ENCODE measurements at places on chromosomes 3 and 15.

- DNase-seq, result no peak
These were observed 51.9 kb upstream of the PFN2 start for GRCh38 chr3:150022381-150023238.

GRCh38 chr15:93823971-93824913, 407.1 kb upstream of the MCTP2 start:
- DNase-seq, result no peak

- peak; percentile 30 for DNase-seq
These were observed 67.1 kb downstream of the ATP8B4 start for GRCh38 chr15:50051811-50052419.

DNA sequence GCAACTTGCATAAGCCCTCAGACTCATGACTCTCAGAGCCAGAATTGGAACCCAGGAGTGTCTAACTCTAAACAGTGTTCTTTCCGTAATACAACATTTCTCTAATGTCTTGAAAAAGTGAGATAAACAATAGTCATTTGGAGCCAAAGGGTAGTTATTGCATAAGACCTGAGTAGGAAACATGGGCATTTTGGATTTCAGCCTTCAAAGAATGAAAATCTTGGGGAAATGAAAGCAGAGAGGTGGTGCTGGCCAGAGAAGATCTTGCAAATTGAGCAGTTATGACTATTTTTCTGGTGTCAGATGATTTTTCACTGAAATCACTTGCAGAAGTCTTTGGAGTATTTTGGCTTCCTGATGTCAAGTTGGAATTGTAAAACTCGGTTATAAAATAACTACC, 379.4 kb downstream of the DIPK2A start:
- DNase-seq, result no peak

GRCh38 chr15:73387507-73388255, 18.9 kb upstream of the HCN4 start:
- DNase-seq, result no peak

GRCh38 chr3:124229836-124230235, 237.9 kb upstream of the ROPN1 start:
- no peak for DNase-seq

DNA sequence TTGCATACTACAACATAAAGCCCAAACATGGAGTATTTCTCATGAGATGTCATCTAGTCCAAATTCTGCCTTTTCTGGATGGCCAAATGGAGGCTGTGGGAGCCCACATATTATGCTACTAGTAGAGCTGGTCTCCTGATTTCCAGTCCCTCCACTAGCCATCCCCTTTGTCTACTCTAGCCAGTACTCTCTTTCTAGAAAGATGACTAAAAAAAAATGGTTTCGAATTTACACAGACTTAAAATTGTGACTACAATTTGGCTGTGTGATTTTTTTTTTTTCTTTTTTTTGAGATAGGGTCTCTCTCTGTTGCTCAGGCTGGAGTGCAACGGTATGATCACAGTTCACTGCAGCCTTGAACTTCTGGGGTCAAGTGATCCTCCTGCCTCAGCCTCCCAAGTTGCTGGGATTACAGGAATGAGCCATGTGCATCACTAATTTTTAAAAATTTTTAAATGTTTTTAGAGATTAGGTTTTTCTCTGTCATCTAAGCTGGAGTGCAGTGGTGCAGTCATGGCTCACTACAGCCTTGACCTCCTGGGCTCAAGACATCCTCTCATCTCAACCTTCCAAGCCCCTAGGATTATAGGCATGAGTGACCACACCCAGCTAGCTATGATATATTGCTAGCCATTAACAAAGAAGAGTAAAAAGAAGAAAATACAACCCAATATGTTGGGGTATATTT, 273.9 kb downstream of the ADAMTSL3 start:
- no peak for DNase-seq

DNA sequence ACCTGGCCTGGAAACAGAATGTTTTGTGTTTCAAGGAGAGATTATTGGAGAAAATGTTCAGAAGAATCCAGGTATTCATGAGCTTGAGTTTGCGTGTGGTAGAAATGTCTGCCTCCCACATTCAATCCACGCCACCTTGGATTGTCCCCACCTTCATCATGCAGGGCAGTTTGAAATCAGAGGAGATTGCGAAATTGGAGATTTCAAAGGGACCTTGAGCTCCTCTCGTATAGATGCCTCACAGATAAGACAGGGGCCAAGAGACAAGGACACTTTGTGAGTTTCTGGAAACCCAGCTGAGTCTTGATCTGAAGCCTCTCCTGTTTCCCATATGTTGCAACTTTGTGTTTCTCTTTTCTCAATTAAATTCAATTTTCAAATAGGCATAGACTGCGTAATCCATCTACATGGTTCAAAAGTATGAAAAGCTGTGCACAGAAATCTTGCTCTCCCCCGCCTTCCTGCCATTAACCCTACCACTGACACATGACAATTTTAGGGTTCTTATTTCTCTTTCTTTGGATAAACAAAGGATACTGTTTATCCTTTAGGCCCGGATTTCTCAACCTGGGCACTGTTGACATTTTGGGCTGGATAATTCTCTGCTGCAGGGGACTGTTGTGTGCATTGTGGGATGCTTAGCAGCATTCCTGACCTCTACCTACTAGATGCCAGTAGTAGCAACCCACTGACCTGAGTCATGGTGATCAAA, 53.8 kb downstream of the CMTM8 start:
- no peak for DNase-seq

GRCh38 chr15:93913310-93913709, 318.1 kb upstream of the MCTP2 start:
- no peak for DNase-seq

DNA sequence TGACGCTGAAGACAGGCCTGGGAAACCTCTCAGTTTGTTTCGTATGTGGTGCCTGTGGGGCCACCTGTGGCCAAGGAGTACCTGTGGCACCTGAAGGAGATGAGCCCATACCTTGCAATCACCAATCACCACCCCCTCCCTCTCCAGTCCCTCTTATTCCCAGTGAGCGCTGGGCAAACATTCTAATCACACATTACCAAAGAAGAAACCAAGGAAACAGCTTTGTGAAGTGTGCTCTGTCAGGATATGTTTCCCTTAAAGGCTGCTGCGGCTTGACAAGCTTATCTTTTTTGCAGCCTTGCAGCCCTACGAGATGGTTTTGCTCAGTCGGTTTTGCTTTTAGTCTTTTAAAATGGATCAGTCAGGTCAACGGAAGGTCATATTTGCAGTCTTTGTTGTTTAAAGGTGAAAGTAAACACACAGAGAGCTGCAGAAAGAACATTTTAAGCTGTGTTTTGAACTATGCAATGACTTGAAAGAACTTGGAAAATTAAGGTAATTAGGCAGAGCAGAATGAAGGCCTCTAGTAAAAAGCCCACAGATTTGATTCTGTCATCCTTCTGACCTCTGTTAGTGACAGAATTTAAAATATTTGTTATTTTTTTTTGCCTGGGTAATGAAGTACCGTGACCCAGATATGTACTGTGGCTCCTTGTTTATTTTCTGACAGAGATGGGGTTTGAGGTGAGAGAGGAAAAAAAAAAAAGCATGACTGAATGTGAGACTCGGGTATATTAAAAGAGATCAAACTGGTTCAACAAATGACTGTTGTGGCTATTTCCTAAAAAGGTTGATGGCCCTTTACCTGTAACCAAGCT, 461.4 kb downstream of the NSUN3 start:
- DNase-seq, result no peak

DNA sequence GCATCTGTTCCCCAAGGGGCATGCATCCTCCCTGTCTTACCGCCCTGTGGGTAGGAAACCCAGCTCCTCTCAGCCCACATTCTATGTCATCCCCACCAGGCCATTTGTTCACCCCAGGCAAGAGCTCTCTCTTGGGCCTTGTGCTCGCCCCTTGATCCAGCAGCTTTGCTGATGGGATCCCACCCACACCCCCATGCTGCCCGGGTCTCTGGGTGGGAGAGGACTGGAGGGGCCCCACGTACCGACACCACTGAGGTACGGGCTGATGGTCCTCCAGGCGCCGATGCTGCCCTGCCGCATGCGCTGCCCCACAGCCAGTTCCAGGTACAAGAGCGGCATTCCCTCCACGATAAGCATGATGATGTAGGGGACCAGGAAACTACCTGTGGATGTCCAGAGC, 14.5 kb downstream of the SLC6A20 start:
- DNase-seq, result no peak

- no peak for DNase-seq
These were observed 316.3 kb downstream of the UACA start for GRCh38 chr15:70447081-70447480.

- DNase-seq, result no peak
These were observed 66.6 kb downstream of the FRMD5 start for GRCh38 chr15:44128443-44128842.

DNA sequence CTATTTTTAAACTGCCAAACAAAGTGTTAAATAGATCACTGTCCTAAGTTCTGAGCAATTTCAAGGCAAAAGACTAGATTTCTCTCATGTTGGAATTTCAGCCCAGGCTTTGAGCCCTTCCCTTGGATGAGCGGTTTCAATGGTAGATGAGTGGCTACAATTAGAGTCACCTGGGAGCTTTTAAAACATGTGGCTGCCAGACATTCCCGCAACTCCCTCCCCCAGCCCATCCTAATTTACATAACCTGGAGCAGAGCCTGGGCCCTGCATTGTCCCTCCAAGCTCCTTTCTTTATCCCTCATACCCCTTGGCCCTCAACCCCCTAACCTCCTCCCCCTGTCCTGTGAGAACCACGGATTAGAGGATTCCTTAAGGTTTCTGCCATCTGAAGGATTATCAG, 357.5 kb upstream of the UMPS start:
- no peak for DNase-seq

- no peak for DNase-seq
These were observed 53.5 kb upstream of the LEKR1 start for GRCh38 chr3:156772588-156773206.

DNA sequence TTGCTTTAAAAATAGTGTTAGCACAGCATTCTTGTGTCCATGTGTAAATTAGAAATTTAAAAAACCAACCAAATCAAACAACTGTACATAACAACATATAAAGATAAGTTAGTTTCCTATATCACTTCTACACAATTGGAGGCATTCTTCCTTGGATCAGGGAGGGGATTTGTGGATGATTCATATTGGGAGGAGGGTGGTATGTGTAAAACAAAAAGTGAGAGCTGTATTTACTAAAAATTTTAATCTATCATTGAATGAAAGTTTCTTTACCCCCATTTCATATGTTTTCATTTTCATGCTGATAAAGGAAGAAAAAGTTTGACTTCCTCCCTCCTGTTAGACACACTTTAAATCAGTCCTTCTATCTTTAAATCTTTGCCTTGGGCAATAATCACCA, 325.0 kb downstream of the SATB1 start:
- no peak for DNase-seq

DNA sequence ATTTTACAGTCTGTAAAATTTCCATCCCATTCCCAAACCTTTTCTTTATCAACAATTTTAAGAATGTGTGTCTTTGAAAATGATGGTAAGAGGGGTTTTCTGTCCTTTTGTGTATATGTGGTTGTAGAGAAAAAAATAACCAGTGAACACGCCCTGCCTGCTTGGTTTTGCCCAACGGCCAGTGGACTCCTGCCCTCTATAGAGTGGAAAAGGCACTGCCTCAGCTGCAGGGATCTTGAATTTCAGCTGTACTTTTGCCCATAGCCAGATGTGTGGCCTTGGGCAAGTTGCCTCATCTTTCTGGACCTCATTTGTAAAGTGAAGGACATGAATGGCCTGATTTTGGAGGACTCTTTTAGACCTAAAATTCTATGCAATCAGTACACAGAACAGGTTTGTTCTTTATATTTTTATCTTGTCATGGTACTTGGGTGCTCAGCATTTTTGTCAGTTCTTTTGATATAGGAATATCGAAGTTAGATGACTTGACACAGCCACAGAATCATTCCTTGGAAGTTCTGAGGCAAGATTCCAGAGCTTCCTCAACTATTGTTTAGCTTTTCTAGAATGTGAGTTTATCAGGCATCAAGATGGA, 81.0 kb downstream of the CLDN11 start:
- DNase-seq, result peak; percentile 60

GRCh38 chr3:53324105-53324504, 23.2 kb downstream of the DCP1A start:
- no peak for DNase-seq

- no peak for DNase-seq
These were observed 53.8 kb downstream of the RBMS3 start for GRCh38 chr3:29334706-29335105.

DNA sequence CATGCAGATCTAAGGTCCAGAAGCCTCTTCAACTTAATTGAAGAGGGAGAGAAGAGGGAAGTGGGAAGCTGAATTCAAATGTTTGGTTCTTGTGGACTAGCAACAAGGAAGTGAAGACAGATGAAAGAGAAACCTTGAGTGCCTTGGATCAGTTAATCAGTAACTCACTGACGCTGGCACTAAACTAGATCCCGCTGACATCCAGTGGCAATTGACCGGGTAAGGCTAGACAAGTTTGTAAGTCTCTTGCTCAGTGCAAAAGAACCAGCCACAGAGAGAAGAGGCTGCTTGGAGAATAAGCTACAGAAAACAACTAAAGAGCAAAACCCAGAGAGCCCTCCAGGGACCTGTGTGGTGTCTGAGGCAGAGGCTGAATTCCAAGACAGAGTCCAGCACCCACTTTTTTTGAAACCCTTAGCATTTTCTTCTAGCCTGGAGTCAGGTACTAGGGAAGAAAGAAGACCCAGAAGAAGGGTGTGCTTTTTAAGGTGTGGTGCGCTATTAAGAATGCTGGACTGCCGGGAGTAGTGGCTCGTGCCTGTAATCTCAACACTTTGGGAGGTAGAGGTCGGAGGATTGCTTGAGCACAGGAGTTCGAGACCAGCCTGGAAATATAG, 6.9 kb downstream of the PLCH1 start:
- no peak for DNase-seq

DNA sequence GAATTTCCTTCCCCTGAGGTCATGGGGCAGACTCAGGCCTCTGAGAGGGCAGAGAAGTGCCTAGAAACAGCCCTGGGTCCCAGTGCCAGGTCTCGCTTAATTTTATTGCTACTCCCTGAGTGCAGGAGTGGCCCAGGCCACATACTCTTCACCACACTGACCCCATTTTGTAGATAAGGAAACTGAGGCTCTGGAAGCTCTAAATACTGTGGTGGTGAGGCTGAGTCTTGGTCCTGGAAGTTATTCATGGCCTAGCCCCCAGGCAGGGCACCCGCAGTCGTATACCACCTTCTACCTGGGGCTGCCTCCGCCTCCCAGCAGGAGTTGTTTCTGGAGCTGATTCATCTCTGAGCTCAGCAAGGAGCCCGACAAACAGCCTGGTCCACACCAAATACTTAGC, 9.8 kb downstream of the ATP2B2 start:
- DNase-seq, result no peak

- peak; percentile 5 for DNase-seq
These were observed 459.4 kb downstream of the GBE1 start for GRCh38 chr3:81302045-81302444.

GRCh38 chr3:126033051-126033745, 50.7 kb downstream of the SLC41A3 start:
- DNase-seq, result no peak

DNA sequence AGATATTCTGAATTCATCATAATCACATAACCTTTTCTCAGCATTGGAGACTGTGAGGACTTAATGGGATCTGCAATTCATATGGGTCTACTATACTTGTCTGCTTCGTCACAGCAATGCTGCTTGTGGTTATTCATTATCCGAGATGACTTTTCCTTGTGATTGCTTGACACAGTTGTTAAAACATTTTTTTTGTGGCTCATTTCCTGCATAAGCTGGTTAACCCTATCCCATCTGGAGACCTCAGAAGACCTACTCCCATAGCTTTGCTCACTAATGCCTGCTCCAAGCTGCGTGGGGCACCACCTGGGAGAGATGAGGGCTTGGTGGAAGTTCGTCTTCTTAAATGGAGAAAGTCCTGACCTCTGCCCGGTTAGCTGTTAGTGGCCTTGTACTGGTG, 360.8 kb downstream of the CHST2 start:
- DNase-seq, result no peak
